ENCODE measurements at places on chromosomes 4 and X. TPM values are rescaled to one million over a fixed set of nuclear protein-coding genes. Genes with fewer than 3 reads are reported as not detected.

Gene CRLF2
- total RNA-seq: not detected

Gene MID1IP1
- 24.3 TPM for total RNA-seq

Gene RASSF6
- total RNA-seq: not detected

Gene MAGEA9B
- total RNA-seq: not detected

Gene AWAT2
- total RNA-seq: not detected

Gene PCDH18
- total RNA-seq: 5.3 TPM

Gene MSX1
- total RNA-seq: 2.9 TPM

Gene IRS4
- not detected for total RNA-seq

Gene TBX22
- total RNA-seq: not detected

Gene CTAG1A
- total RNA-seq: not detected

Gene CYP4V2
- 18.9 TPM for total RNA-seq

- DNase-seq: no peak
Measured at GRCh38 chr4:55431710-55432336, 36.1 kb downstream of the TMEM165 start.

- DNase-seq: no peak
Measured at GRCh38 chr4:45640281-45640680, 483.6 kb downstream of the GABRG1 start.

- DNase-seq: no peak
Measured at GRCh38 chrX:119991005-119991787, 47.6 kb upstream of the NKAP start.

GRCh38 chrX:70062961-70063550, 799 bp downstream of the OTUD6A start:
- DNase-seq: peak; percentile 42

DNA sequence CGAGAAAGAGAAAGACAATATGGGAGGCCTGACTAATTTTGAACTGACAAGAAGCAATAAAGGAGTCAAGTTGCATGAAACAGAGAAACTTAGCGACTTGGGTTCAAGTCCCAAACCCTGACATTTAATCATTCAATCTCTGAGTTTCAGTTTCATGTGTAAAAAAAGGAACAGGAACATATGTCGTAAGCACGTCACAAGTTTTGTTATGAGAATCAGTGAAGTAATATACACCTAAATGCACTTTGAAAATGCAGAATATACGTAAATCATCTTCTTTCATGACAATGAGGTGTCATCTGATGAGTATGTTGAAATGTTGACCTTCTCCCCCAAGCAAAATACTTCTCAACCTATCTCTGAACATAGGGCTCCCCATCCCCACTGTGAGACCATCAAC, 10.4 kb downstream of the ACOT9 start:
- no peak for DNase-seq

- no peak for DNase-seq
Measured at GRCh38 chr4:81213671-81214070, 1.4 kb downstream of the PRKG2 start.

- no peak for DNase-seq
Measured at GRCh38 chr4:29259556-29259955, 1460.6 kb upstream of the PCDH7 start.

DNA sequence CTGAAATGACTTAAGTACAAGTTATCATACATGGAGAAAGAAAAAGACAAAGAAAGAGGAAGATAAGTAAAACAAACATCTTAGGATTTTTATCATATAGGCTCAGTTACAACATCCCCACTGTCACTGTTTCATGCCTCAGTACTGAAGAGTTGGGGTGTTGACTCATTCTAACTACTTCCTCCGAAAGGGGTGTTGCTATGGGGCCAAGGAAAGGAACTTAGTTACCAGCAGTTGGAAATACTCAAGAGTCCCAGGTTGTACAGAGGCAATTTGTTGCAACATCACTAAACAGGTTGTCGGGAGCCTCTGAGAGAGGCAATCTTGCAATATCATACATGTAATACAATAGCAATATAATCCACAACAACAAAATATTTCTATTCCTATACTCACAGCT, 1264.7 kb downstream of the PCDH7 start:
- DNase-seq: no peak

DNA sequence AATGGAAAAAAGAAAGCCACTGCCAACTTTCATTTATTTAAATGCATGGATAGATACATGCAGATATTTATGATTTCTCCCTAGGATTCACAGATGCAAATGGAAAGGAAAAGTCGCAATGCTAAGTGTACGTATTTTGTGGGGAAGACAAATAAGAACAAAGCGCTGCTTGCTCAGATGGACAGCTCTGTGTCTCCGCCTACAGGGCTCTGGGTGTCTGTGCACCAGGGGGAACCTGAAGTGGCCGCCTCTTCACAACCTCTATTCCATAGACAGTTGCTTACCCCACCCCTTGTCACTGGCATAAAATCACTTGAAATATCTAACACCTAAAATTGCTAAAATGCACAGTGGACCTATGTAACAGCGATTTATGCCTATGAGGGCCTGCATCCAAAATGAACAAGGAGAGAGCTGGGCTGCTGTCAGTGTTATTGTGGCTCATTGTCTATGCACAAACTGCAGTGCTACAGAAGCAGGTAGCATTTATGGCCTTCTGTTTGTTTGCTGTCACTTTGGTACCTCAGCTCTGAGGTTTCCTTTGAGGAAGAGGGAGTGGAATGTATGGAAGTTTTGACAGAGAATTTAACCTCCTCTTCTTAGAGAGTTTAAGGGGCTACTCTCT, 58.6 kb upstream of the PAGE1 start:
- DNase-seq: no peak

DNA sequence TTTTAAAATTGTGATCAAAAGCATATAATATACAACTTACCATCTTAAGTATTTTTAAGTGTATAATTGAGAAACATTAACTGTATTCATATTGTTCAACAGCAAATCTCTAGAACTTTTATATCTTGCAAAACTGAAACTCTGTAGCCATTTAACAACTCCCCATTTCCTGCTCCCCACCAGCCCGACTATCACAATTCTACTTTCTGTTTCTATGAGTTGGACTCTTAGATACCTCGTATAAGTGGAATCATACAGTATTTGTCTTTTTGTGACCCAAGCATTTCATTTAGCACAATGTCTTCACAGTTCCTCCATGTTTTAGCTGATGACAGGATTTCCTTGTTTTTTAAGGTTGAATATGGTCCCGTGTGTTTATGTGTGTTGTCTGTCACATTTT, 106.0 kb downstream of the LRBA start:
- no peak for DNase-seq

- DNase-seq: peak; percentile 13
Measured at GRCh38 chrX:1589356-1590130, 1.9 kb upstream of the AKAP17A start.

GRCh38 chr4:145734576-145735346, 54.8 kb downstream of the C4orf51 start:
- DNase-seq: peak; percentile 90

- DNase-seq: no peak
Measured at GRCh38 chrX:130916636-130917422, 13.8 kb upstream of the ENOX2 start.

DNA sequence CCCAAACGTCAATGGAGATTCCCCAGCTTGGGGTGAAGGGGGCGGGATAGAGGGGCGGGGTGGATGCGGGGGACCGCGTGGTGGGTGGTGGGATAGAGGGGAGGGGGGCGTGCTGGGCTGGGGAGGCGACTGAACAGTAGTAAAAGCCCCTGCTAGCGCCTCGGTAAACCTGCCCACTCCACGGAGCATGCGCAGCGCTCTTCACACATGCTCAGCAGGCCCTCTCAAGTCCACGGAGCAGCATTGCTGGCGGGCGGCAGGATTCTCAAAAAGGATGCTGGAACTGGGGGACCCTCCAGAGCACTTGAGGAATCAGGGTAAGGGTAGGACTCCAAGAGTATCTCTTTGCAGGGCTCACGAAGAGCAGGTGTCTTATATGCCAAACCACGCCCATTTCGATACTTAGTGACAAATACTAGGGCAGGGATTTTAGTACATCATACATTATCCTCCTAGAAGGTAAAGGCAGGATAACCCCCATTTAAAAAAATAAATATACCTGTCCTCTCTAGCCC, 378 bp upstream of the RPS6KA6 start:
- no peak for DNase-seq

GRCh38 chr4:154602404-154603020, 9.9 kb downstream of the FGG start:
- DNase-seq: no peak

DNA sequence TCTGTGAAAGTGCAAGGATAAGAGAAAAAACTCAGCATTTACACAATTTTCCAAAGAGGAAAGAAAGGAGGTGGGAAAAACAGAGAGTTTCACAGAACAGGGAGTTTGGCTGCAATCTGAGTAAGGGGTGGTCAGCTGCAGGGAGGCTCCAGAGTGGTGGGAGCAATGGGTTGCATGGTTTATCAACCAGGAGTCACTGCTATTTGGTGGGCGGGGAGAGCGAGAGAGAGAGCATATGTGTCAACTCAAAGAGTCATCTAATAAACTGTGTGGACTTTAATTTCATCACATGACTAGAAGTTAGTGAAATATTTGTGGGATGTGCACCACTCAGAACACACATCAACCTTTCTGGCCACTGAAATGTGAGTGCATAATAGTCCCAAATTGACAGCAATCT, 94.6 kb downstream of the FAM13A start:
- DNase-seq: no peak

- DNase-seq: peak; percentile 64
Measured at GRCh38 chrX:48961585-48962091, 4.2 kb upstream of the OTUD5 start.

GRCh38 chrX:146189371-146189770, 371.7 kb downstream of the SLITRK2 start:
- no peak for DNase-seq

DNA sequence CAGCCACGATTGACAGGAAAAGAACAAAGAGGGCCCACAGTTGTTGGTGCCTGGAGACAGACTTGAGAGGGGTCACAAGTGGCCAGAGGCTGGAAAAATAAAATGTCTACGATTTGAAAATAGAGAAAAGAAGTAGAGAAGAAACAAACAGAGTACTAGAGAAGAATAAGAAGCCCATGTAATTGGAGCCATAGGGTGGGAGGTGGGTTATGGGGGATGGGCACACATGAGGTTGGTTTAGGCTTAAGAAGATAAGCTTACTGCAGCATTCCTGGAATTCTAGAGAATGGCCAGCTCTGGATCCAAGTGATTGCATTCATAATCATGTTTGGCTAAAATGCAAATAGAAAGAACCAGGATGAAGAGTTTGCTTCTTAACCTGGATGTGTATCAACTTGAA, 210.7 kb downstream of the MAML3 start:
- no peak for DNase-seq

DNA sequence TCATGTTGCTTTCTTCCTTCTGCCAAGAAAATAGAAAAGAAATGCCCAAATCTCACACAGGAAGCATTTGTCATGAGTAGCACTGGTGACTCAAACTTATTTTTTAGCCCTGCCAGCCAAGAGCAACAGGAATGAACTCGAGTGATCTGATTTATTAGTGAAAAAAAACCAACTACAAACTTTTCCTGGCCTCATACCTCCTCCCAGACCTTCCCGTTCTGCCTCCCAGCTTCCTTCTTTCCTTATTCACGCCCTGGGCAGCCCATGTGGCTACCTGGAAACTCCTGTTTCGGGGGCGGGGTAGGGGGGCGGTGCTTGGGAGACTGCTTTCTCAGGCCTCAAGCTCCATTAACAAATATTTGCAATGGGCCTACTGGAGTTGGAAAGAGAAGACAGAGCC, 178.5 kb downstream of the NHS start:
- DNase-seq: no peak

GRCh38 chr4:56821381-56822243, at the start of gene SPINK2:
TSS of gene SPINK2 (minus strand) at chr4:56821701. CDS start at chr4:56821662, 39 bp downstream.
- no peak for DNase-seq

DNA sequence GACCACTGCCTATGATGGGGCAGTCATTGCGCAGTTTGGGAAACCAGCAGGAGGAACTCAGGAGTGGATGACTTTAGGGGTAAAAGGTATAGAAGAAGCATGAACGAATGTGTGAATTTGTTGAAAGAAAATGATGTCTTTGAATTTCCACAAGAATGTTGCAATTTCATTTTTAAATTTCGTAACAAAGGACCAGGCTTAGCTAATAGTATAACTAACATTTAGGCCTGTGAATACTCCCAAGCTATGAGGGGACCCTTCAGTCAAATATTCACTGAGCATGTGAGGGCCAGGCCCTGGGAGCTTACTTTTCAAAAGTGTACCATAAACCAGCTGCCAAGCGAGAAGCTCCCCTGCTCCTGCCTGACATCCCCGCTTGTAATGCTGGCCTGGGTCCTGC, 5.3 kb downstream of the MPC1L start:
- DNase-seq: no peak

GRCh38 chr4:153023692-153024394, 87.7 kb downstream of the FHDC1 start:
- DNase-seq: no peak

DNA sequence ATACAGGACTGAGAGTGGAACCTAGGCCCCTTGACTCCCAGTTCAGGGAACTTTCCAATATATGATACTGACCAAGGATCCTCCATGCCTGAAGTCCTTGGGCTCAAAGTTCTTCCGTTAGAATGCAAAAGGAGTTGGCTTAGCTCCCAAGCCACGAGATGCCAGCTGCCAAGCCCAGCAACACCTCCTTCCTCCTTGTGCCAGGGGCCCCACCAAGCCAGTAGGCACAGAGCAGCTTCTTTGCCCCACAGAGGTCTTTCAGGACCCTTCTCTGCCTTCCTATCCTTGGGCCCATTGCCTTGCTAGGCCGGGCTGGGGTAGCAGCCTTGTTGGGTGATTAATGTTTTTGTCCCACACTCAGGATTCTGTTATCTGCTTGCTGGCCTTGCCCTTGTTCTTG, 105.6 kb downstream of the EFNB1 start:
- DNase-seq: no peak

GRCh38 chrX:47247206-47247998, 14.6 kb downstream of the USP11 start:
- no peak for DNase-seq

DNA sequence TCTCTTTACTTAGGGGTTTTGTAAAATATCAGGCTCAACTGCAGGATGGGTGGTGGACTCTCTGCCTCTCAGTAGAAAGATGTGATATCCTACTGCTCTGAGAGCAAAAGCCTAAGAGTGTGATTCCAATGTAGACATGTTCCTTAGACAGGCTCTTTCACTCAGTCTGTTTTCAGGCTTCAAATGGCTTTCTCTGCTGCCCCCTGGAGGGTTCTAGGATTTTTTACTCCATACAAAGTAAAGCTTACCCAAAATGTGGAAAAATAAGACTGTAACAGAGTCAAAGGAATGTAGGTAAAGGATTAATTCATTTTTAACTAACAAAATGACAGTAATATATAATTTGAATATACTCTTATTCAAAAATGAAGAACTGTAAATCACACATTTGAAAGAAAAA, 32.1 kb downstream of the ZGRF1 start:
- no peak for DNase-seq

GRCh38 chr4:122665161-122665929, 44.5 kb upstream of the IL21 start:
- DNase-seq: no peak

- DNase-seq: no peak
Measured at GRCh38 chrX:88883200-88883599, 136.2 kb downstream of the CPXCR1 start.
